Central memory CD4-positive, alpha-beta T cell (primary cell): ENCODE measurements at places on chromosomes 5 and 9.

DNA sequence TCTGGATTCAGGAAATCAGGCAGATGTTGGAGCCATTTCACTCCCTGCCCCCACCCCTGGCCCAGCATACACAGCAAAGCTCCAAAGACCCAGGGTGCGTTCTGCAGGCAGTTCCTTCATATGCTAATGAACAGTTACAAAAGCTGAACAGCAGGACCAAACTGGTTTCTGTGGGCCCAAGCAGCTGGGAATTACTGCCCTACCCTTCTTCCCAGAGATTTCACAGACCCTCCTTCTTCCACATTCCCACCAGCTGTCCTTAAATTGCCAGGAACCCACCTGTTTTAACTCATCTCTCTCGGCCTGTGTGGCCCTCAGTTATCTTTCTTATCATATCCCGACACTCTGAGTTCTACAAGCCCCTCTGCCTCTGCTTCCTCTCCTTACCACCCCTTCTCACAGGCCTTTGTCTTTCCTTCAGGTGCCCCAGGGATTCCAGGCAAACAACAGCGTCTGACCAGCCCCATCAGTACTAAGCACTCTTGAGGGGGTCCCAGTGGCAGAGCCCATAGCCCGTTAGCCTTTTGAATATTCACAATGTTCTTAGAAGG, 10.6 kb upstream of the F2RL1 start:
- no peak for DNase-seq

- DNase-seq, result no peak
These were observed 34.8 kb downstream of the TMEM252 start for GRCh38 chr9:68505681-68506409.

DNA sequence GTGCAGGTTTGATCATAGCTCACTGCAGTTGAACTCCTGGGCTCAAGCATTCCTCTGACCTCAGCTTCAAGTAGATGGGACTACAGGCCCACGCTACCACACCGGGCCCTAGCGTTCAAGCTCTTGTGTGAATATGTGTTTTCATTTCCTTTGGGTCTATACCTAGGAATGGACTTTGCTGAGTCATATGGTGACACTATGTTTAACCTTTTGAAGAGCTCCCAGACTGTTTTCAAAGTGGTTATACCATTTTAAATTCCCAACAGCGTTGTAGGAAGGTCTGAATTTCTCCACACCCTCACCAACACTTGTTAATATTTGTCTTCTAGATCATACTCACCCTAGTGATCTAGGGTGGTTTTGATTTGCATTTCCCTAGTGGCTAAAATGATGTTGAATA, 33.5 kb downstream of the FAF2 start:
- no peak for DNase-seq

- no peak for DNase-seq
These were observed 112.1 kb downstream of the ADRB2 start for GRCh38 chr5:148938522-148938882.

DNA sequence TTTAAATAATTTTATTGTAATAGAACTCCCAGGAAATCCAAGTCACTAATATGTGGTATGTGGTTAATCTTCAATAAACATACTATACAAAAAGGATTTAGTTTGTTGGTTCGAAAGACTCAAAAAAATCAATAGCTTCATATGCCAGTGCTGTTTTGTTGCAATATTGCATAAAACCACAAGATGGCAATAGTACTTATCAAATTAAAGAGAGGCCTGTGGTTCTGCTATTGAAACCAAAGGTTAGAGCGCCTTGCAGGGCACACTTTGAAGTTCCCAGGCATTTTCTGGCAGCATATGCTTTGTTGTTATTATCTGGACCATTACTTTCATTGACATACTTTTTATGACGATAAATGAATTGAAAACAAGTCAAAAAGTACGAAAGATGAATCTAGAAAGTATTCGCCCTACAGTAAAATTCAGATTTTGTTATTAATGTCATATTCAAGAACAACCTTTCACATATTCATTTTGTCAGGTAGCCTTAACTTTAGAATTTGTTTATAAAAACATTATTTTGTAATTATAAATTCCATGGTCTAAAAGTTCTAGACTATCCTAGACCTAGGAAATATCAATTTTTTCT, 316.3 kb downstream of the MCTP1 start:
- DNase-seq, result peak; percentile 2

- DNase-seq, result no peak
These were observed 86.1 kb downstream of the TLE4 start for GRCh38 chr9:79657891-79658290.

DNA sequence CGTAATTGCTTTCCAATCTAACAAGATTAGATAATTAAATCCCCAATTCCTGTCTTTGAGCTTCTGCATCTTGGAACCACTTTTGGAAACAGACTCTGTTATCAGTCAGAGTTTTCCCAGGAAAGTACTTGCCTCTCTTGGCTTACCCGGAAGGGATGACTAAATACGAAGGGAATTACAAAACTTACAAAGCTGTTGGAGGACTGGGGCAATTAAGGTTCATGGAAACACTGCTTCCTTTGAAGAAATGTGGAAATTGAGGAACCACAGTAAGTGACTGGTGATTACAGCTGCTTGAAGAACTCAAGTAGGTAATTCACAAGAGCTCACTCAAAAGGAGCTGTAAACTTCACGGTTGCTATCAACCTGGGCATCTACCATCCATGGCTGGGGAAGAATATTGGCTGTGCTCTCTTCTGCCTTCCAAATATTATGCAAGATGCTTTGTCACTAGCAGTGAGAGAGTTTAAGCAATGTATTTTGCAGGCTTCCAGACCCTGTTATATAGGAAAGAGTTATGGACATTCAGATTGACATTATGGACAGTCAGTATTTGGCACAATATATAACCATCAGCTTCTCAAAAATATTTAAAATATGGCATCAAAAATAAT, 104.6 kb upstream of the MAN2A1 start:
- DNase-seq, result no peak

DNA sequence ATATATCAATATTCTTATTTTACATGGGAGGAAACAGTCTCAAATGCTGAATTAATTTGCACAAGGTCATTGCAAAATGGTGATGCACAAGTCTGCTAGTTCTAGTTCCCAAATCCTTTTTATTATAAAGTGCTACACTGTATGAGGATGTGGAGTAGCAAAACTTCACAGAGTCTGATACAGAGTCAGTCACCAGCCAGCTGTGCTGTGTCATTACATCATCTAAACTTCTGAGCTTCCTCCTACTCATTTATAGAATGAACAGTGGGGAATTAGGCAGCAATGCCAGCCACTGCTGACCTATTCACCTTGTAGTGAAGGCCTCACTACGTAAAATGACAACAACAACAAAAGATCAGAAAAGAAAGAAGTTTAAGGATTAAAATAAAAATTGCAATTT, 357.8 kb downstream of the TMEM167A start:
- DNase-seq, result no peak

GRCh38 chr5:136666970-136667620, 301.8 kb upstream of the TRPC7 start:
- DNase-seq, result no peak

GRCh38 chr5:170773024-170773985, 10.2 kb upstream of the GABRP start:
- DNase-seq, result no peak

GRCh38 chr5:38929838-38930237, 84.0 kb downstream of the OSMR start:
- DNase-seq, result no peak

- DNase-seq, result no peak
These were observed 26.3 kb downstream of the MAML1 start for GRCh38 chr5:179758955-179759354.

- DNase-seq, result peak; percentile 59
These were observed at the start of gene WDR31 for GRCh38 chr9:113340011-113340699. Gene WDR31 (minus strand): TSS chr9:113340275. CDS start chr9:113332022, 8,253 bp downstream.

DNA sequence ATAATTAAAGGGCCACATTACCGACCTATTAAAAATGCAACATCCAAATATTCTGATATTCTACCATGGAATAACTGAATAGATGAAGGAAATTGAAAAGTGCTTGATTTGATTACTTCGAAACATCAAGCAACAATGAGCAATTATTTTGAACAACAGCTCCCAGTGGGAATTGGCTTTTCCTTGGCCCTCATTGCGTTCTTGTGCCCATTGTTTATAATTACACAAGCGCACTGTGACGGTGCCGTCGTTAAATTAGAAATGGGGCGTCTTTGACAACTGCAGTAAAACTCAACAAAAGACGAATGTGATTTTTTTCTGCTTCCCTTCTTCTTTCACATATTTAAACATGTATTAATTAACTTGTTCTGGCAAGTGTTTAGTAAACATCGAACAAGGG, 61.6 kb downstream of the CDH6 start:
- no peak for DNase-seq

DNA sequence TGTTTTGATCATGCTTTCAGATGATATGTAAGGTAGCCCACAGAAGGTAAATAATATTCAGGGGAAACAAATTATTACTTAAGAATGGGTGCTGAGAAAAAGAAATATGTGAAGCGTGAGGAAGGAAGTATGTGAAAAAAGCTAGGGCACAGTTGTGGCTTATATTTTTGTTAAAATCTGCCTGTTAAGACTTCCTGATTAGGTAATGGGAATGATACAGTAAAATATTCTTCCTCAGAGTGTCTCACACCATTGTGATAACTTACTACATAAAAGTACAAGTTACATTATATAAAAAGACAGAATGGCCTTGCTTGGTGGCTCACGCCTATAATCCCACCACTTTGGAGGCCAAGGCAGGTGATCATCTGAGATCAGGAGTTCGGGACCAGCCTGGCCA, 18.7 kb upstream of the PARP8 start:
- no peak for DNase-seq

DNA sequence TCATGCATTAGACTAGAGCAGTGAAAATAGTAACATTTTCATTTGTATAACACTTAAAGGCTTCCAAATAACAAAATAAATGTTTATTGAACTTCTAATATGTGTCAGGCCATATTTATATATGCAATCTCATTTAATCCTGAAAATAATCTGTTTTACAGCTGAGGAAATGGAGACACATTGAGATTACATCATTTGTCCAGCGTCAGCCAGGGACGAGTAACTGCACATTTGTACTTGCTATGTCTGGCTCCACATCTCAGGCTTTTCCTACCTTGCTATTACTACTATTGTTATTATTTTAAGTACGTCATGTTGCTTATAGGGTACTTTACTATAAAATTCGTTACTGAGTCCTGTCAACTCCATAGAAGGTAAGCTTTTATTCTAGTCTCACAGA, 3.8 kb upstream of the C9 start:
- no peak for DNase-seq

- no peak for DNase-seq
These were observed 121.6 kb upstream of the KIF2A start for GRCh38 chr5:62184444-62184843.

DNA sequence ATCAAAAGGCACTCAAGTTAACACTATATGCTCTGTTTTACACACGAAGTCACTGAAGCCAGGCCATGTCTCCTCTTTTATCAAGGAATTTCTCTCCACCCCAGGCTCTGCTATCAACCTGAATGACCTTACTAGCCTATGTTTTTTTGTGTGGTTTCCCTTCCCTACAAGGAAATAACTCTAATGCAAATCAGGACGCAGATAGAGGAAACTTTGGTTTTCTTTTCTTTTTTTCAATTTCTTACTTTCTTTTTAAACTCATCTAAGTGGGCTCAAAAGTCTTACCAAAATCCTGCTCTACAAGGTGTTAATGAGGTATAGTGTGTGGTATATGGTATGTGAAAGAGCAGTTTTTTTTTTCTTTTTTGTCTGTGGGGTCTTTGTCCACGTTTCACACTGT, 5.5 kb upstream of the SLC46A2 start:
- DNase-seq, result no peak

DNA sequence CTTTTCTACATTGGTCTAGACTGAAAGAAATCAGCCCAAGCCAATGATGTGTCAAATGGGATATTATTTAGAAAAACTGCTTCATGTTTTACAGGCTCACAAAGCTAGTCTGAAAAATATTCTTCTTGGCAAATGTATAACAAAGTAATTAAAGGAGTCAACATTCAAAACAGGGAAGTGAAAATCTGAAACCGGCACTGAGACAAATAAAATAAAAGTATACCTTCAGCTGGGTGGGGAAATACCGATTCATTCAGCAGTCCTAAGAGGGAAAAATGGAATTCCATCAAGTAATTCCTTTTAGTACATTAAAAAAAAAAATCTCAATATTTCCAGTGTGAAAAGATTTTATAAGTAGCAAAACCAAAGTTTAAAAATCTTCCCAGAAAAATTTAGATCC, 259.6 kb upstream of the SLC24A2 start:
- DNase-seq, result no peak

- no peak for DNase-seq
These were observed 245.7 kb downstream of the BNC2 start for GRCh38 chr9:16624744-16625117.

- no peak for DNase-seq
These were observed 49.9 kb downstream of the LRRTM2 start for GRCh38 chr5:138824924-138825863.

GRCh38 chr9:34072868-34073590, 24.3 kb upstream of the UBAP2 start:
- DNase-seq, result no peak

GRCh38 chr5:102815084-102815483, 60.0 kb downstream of the PAM start:
- DNase-seq, result no peak

GRCh38 chr9:128006332-128006996, 25.7 kb upstream of the EEIG1 start:
- no peak for DNase-seq
